Psoas muscle (tissue), 8 donors: ENCODE measurements at places on chromosomes 3 and 15. TPM values are rescaled to one million over a fixed set of nuclear protein-coding genes. Genes with fewer than 3 reads are reported as not detected.

DNA sequence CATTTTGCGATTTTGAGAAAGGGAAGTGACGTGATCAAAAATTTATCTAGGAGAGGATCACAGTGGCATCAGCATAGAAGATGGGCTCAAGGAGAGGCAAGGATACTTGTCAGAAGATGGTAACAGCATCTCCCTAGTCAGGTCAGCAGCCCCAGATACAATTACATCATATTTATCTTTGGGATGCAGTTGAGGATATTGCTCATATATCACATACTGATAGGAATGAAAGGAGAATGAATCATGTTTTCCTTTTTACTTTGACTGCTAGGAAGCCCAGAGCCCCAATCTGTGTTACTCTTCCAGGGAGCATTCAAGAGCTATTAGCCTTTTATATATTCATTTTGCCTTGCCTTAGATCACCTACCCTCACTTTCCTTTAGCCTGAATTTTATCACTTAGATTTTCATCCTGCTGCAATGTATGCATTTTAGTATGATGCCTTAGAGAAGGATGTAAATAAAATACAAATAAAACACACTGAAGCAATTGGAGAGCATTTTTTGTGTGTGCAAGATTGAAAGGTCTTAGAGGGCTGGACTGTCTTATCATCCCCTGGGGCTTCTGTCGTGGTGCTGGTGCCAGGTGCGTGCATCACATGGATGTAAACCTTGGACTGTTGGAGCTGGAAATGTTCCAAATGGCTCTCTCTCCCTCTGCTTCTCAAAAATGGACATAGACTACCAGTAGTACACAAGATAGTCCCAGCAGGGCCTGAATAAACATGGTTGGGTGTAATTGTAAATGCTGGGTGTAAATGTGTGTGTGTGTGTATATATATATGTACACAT, 40.3 kb downstream of the CORO2B start:
- no peaks in the 10 kb centered on the region for H3K27me3 ChIP-seq
- H3K27ac ChIP-seq: no peak overlapping the region
- H3K4me3 ChIP-seq: no peak overlapping the region
- peaks cover 7% of the 10 kb centered on the region for H3K4me1 ChIP-seq
- DNase-seq: no peak
- H3K36me3 ChIP-seq: no peaks in the 10 kb centered on the region

DNA sequence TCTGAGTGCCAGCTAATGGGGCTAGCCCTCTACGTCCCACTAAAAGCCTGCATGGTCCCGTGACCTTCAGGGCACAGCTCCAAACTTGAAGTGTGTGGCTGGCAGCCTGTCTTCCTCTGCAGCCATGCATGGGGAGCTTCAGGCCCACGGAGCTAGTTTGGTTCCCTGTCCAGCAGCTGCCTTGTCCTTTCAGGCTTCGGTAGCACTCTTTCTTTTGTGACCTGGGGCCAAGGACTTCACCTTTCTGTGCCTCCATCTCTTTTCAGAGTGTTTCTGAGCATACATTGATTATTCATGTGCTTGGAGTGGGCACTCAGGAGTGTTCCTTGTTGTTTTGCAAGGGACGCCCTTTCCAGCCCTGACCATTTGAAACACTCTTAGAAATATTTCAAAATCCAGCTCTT, 155.2 kb downstream of the DNAJB8 start:
- peaks cover 3% of the 10 kb centered on the region for H3K4me1 ChIP-seq
- no peak for DNase-seq
- H3K4me3 ChIP-seq: no peak overlapping the region
- H3K36me3 ChIP-seq: no peaks in the 10 kb centered on the region
- no peaks in the 10 kb centered on the region for H3K27me3 ChIP-seq
- no peak overlapping the region for H3K27ac ChIP-seq

DNA sequence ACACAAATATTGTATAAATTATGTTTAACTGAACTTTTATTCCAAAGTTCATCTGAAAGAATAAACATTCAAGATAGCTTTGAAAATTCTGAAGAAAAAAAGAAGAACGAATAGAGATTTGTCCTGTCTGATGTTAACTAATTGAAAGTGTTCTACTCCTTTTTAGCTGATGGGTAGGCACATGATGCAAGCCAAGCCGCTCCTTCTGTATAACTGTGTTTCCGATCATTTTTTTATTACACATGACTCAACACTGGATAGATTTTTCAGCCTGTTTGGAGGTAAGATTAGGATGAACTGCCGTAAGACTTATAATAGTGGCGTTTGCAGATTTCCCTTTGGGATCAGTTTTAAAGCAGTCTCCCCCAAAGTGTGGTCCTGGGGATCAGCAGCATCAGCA, 19.0 kb downstream of the NSUN3 start:
- H3K36me3 ChIP-seq: peaks cover 11% of the 10 kb centered on the region
- no peaks in the 10 kb centered on the region for H3K4me1 ChIP-seq
- H3K27ac ChIP-seq: no peak overlapping the region
- no peak for DNase-seq
- no peaks in the 10 kb centered on the region for H3K27me3 ChIP-seq

GRCh38 chr3:127699416-127700300, 26.9 kb downstream of the ABTB1 start:
- peak overlapping the region; percentile 94 for H3K27ac ChIP-seq
- H3K4me1 ChIP-seq: peaks cover 59% of the 10 kb centered on the region
- peaks cover under 1% of the 10 kb centered on the region for H3K36me3 ChIP-seq
- no peaks in the 10 kb centered on the region for H3K27me3 ChIP-seq
- no peak overlapping the region for H3K4me3 ChIP-seq

DNA sequence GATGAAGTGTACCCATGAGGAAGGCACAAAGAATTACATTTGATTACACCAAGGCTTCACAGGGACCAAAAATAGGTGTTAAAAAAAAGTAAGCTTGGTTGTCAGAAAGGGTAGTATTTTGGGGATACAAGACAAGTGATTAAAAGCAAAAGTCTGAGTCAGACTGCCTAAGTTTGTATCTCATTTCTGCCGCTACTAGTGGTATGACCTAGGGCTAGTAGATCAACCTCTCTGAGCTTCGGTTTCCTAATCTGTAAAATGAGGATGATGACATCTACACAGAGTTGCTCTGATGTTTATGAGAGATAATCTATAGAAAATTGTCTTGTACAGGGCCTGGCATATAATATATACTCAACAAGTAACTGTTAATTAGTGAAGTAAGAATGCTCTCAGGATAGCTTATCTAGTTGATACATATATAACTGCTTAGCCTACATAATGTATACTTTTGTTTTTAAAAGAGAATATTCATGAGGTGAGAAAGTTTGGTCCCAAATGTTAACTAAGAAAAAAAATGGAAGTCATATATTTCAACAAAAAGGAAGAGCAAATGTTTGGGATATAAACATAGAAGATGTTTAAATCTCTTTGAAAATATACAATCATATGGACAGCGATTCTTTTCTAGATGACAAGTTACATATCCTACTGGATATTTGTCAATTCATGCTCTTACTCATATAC, 163.0 kb upstream of the SLC2A2 start:
- H3K36me3 ChIP-seq: no peaks in the 10 kb centered on the region
- H3K4me3 ChIP-seq: no peak overlapping the region

- H3K4me1 ChIP-seq: no peaks in the 10 kb centered on the region
- H3K27ac ChIP-seq: no peak overlapping the region
- H3K4me3 ChIP-seq: no peak overlapping the region
- DNase-seq: no peak
Measured at GRCh38 chr15:58200739-58201138, 62.6 kb downstream of the AQP9 start.

DNA sequence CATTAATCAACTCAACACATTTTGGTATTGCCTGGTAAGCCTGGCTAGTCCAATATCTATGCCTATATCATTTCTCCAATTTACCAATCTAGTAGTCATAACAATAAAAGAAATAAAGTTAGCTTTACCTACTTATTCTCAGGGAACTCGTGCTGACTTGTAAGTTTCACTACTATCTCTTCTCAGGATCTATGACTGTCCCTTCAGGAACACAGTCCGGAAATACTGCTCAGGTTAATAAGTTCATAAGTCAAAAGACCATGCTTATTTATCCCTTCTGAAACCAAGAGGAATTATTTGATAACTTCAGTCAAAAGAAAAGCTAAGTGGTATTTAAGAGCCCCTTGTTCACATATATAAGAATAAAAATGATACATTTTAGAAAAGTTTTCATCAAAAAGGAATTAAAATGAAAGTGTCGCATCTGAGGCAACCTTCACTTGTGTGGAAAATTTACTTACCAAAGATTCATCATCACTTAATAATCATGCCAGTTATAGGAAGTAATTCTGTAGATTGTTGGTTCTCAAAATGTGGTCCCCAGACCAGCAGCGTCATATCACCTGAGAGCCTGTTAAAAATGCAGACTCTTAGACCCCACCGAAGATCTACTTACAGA, 15.5 kb upstream of the THRB start:
- H3K4me1 ChIP-seq: peaks cover 16% of the 10 kb centered on the region
- H3K36me3 ChIP-seq: no peaks in the 10 kb centered on the region
- H3K27ac ChIP-seq: no peak overlapping the region
- H3K27me3 ChIP-seq: no peaks in the 10 kb centered on the region
- H3K4me3 ChIP-seq: no peak overlapping the region

- no peaks in the 10 kb centered on the region for H3K27me3 ChIP-seq
- no peak for DNase-seq
- no peaks in the 10 kb centered on the region for H3K4me1 ChIP-seq
- no peaks in the 10 kb centered on the region for H3K36me3 ChIP-seq
Measured at GRCh38 chr3:40494698-40495097, 11.1 kb upstream of the ZNF620 start.

DNA sequence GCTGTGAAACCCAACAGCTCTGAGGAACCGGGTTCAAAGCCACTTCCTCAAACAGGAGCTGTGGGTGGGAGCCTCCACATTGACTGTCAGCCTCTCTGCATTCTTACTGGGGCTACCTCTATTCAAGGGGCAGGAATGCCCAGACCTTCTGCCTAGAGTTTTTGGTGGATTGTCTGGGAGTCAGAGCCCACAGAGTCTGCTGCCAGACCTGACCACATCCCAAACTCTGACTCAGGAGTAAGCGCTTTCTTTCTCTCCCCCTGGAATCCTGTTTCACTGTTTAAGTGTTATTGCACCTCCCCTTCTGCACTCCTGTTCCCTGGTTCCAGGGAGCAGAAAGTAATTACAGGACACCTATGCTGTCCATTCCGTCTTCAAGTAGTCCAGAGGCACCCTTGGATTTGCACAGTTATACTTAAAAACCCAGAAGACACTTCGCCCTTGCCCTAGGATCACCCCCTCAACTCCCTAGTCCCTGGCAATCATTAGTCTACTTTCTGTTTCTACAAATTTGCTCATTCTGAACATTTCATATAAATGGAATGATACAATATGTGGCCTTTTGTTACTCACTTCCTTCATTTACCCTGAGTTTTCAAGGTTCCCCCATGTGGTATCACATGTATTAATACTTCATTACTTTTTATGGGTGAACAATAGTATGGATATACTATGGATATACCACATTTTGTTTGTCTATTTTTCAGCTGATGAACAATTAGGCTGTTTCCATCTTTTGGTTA, 37.9 kb upstream of the TJP1 start:
- no peaks in the 10 kb centered on the region for H3K4me1 ChIP-seq
- no peak for DNase-seq
- H3K27me3 ChIP-seq: no peaks in the 10 kb centered on the region
- no peaks in the 10 kb centered on the region for H3K36me3 ChIP-seq

P2RY14 gene
- total RNA-seq: 1.2 TPM

LYSMD4 gene
- total RNA-seq: 7.3 TPM

ZNF620 gene
- total RNA-seq: 2.2 TPM
